GM12865 (cell line): ENCODE measurements at places on chromosomes 5 and 9.

DNA sequence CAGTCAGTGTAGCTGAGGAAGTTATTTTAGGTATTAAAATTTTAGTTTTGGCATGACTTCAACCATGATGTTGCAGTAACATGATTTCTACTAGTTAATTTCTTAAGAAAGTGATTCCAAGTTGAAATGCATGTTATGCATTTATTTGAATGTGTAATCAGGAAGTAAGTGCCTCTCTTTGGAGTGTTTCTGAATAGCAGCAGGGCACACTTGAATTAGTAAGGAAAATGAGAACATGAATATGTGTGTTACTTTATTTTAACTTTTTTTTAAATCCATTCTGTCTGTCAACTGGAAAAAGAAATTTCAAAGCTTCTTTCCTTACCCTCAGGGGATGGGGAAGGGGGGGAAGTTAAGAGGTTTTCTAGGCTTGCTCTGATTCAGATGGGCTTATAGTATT, 40.4 kb downstream of the CTNNA1 start:
- no peak for DNase-seq

- no peak for DNase-seq
Measured at GRCh38 chr5:154110107-154110453, 71.3 kb downstream of the MFAP3 start.

DNA sequence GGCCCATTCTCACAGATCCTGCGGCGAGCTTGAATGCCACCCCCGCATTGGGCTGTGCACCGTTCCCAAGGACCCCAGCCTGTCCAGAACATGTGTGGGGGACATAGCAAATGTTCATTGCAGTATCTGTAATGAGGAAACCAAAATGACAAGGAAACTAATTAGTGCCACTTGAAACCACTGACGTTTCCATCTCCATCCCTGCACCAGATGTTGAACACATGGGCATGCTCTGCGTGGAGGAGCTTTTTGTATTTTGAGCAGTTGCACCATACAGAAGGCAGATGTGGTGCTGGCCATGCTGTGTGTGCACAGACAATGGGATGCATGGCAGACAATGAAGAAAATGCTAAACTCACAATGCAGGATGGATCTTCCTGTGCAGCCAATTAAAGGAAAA, 437.7 kb downstream of the SEMA5A start:
- DNase-seq, result no peak

DNA sequence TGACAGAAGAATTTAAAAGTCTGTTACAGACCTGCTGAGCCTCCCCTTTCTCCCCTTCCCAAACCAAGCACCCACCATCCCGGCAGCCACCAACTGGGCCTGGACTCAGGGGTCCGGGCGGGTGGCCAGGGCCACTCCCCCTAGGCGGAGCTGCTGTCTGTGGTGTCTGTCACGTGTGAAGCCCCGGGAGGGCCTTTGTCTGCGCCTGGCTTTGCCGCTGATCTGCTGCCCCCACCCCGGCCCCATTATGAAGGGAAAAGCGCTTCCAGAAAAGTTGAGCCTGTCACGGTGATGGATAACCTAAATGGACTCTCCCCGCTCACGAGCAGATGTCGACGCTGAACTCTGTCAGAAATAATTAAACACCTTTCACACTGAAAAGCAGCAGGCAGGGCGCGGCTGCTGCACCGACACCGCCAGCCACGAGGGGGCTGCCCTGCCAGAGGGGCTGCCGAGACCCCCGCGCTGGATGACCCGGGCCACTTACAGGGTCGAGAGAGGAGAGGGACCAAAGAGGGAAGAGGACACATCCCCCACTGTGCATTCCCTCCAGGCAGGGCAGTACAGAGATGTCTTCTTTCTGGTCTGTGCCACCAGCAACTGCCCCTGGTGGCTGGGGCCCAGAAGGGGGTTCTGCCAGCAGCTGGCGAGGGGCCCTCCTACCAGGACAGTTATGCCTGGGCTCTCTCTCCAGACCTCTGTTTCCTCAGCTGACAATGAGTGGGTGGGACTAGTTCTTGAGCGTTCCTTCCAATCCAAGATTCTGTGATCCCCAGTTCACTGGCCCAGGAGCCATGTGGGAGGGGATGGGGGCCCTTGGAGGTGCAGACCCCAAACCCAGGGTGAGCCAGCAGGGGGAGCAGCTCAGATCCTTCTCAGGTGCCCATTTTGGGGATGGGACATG, 36.0 kb upstream of the BARHL1 start:
- no peak for DNase-seq

DNA sequence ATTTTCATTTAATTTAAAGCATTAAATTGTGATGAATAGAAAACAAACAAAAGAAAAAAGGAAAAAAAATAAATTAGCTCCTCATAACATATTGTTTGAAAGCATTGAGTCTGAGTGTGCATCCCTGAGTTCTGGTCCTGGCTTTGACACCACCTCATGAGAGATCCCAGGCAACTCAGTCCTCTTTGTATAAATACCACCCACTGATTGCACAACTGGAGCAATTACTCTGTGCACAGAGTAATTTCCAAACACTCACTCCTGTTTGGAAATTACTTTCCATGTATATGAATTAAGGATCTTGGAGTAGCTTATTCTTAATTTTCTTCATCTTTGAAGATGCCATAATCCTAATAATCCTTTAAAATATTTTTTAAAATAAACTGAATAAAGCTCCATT, 59.4 kb upstream of the C5orf46 start:
- no peak for DNase-seq

- DNase-seq, result peak; percentile 49
Measured at GRCh38 chr5:139668924-139669661, 20.9 kb downstream of the CXXC5 start.

GRCh38 chr5:36441280-36441679, 139.6 kb upstream of the RANBP3L start:
- no peak for DNase-seq

GRCh38 chr5:88486431-88486830, 217.8 kb upstream of the TMEM161B start:
- DNase-seq, result no peak

DNA sequence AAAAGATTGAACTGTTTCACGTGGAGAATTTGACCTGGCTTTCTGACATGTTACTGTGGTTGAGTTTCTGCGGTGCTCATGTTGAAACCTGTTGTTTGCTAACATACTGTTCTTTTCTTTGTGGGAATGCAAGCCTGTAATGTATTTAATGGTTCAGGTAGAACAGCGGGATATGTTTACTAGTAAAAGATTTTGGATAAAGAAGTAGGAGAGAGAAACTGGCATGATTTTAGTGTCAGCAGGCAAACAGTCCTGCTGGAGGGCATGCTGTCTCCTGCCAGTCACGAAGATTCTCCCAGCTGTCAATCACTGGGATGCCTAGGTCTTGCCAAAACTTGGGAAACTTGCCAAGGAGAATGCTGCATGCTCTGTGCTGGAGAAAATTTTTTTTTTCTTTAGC, 263.5 kb downstream of the TAF11L14 start:
- no peak for DNase-seq

GRCh38 chr5:40399349-40399748, 280.4 kb upstream of the PTGER4 start:
- no peak for DNase-seq

DNA sequence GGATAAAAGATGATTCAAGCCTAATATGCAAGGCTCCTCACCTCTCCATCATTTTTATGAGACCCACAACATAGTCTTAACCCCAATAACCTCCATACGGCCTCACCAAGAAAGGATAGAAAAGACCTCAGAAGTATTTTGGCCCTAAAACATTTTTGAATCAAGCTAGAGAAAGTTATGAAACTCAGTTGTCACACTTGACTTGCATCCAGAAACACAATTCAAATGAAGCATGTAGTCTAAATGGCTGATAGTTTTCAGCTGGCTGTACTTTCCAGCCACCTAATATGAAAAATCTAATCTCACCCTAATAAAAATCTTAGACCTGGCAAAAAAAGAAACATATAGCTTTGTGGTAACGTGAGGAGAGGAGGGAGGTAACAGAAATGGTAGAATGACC, 116.1 kb downstream of the ARL15 start:
- no peak for DNase-seq

DNA sequence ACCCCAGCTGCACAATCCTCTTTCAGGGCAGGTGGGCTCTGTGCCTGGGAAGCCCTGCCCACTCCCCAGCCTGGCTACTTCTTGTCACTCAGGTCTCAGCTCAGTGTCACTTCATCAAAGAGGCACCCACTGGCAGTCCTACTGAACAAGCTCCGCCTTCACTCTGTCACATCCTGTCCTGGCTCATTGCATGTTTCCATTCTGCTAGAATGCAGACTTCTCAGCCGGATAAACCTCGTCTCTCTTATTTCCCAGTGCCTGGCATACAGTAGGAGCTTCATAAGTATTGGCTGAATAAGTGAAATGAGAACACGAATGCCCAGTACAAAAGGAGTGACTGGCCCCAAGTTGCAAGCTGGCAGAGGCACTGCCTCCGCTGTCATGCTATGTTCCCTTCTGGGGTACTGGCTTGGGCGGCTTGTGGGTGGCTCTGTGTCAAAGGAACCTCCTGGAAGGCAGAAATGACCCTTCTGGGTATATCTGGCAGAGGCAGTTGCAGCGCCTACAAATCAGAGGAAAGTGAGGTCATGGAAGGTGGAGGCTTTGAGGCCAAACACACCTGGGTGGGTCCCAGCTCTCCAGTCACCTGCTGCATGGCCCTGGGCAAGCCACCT, 98.3 kb upstream of the PHYKPL start:
- DNase-seq, result no peak

DNA sequence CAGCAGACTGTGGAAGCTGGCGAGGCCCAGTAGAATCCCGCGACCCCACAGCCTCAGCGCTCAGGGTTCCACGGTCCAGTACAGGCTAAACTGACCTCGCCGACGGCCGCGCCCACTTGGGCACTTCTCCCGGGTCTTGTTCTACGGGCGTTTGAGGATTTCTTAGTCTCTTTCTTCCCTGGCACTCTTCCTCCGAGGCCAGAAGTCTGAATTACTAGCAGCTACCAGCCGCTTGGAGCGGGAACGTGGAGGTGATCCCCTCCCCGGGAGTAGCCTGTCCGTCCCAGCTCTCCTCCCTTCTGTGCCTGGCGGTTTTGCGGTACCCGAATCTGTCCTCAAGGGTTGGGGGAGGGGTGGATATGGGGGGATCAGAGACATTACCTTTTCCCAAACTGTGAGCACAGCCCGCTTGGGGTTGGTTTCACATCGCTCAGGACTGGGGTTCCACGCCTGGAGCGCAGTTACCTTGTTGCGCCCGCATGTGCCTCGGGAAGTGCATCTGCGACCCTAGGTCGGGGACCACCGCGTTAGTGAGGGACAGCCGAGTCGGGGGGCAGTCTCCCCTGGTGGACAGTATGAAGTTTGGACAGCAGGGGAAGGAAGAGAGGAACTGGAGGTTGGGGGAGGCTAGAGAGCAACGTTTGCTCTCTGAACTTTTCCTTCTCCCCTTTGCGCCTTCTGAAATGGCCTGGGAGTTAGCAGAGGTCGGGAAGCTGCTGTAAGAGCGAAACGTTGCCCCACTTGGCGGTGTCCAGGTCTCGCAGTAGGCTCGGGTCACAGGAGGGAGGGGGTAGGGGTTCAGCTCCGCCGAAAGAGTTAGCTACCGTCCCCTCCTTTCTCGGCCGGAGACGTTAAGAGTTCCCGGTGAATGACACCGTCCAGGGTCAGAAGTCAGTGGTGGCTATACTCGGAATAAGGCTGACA, 190.8 kb downstream of the MEF2C start:
- DNase-seq, result no peak

GRCh38 chr9:78592811-78593210, 295.9 kb downstream of the PSAT1 start:
- no peak for DNase-seq

- no peak for DNase-seq
Measured at GRCh38 chr5:56075361-56075760, 80.6 kb upstream of the IL6ST start.

GRCh38 chr5:170636206-170636605, 132.4 kb downstream of the KCNIP1 start:
- no peak for DNase-seq

GRCh38 chr5:74402553-74402952, 238.0 kb downstream of the ENC1 start:
- DNase-seq, result no peak

DNA sequence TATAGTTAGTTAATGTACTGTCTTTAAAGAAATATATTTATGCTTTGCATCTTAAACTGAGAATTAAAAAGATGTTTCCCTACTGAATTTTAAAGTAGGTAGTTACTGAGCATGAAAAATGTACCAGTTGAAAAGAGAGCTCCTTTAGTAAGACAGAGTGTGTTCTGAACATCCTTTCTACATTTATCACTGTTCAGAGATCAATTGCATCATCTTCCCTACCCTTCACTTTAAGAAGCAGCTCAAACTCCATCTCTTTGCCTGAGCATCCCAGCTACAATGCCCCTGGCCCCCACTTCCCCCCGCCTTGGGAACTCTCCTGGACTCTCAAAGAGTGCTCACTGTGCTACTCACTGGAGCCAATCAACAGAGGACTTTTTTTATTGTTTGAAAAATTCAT, 164.7 kb downstream of the GNAQ start:
- DNase-seq, result no peak

DNA sequence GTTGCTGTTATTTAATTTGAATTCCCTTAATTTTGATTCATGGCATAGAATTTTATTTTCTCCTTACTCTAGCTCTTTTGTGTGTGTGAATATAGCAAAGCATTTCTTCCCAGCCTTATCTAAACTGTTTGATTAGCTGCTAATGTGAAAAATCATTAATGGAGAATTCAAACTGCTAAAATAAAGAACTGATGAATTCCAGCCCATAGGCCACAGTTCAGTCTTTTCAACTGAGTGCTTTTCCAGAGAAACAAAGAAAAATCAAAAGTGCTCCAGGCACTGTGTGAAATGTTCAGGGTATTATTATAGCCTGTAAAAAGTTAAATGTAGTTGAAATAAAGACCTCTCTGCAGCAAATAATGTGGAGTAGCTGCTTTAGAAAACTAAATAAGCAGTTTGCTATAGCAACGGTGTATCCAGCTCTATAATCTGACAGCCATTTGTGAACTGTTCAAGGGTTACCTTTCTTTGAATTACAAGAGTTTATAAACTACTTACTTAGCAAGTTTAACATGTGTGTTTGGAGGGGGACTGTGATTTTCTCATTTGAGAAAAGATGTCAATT, 123.8 kb downstream of the GIN1 start:
- DNase-seq, result no peak

- DNase-seq, result no peak
Measured at GRCh38 chr5:169811023-169811422, 169.3 kb downstream of the INSYN2B start.

- DNase-seq, result no peak
Measured at GRCh38 chr9:22617156-22617555, 170.5 kb downstream of the DMRTA1 start.

DNA sequence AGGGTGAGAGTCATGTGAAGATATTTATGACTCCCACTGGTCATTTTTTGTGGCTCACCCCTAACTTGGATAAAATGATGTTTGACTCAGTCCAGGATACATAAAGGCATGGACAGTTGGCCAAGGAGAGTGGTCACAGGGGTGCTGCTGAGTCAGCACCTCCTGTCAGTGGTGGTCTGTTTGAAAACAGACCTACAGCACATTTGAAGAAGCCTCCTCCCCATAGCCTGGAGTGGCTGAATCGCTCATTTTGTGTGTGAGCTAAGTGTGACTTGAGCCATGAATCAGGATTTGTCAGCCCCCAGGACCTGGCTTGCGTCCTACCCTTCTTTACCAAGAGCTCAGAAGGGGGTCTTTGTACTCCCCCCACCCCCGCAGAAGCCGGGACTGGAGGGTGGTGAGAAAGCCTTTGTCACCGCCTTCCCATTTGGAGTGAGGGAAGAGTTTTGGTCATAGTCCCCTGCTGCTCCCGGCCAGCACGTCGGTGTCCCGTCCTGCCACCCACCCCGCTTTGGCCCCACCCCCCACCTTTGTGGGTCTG, 35.6 kb downstream of the TRIO start:
- DNase-seq, result peak; percentile 26

GRCh38 chr5:53368516-53368915, 111.9 kb upstream of the FST start:
- no peak for DNase-seq

- no peak for DNase-seq
Measured at GRCh38 chr5:139131465-139131864, 66.7 kb downstream of the SIL1 start.
